ENCODE measurements at places on chromosomes 2 and 18.

- no peak for DNase-seq
Measured at GRCh38 chr2:128234613-128235012, 84.1 kb downstream of the HS6ST1 start.

- no peak for DNase-seq
Measured at GRCh38 chr2:215314896-215315295, 3.0 kb downstream of the ATIC start.

DNA sequence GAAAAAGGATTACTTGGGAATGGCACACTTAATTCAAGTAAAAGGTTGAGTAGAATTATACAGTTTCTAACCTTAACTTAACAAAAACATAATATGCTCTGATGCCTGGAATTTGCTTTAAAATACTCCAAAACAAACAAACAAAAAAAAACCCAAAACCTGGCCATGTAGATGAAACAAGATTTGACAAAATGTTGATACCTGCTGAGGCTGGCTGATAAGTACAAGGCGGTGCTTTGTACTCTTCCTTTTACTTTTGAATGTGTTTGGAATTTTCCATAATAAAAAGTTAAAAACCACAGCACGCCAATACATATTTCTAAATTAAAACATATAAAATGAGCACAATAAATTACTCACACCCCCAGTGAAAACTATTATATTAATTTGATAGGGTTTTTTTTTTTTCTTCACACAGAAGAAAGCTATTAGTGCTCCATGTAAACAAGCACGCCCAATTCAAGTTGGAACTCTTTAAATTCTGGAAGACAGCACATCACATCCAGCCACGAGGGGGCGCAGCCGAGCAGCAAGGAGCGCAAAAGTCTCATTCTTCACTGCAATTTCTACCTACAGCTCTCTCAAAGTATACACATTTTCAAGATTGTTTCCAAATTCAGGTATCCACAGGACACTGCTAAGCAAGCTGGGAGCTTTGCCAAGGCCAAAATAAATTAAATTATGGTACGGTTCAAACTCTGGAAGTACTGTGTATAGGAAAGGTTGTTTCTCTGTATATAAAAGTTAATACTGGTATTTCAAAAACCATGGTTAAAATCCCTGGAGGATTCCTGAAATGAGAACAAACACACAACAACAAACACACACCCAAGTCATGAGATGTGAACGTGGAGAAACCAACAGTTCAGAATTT, 7.5 kb downstream of the SERTAD2 start:
- DNase-seq: peak; percentile 71

DNA sequence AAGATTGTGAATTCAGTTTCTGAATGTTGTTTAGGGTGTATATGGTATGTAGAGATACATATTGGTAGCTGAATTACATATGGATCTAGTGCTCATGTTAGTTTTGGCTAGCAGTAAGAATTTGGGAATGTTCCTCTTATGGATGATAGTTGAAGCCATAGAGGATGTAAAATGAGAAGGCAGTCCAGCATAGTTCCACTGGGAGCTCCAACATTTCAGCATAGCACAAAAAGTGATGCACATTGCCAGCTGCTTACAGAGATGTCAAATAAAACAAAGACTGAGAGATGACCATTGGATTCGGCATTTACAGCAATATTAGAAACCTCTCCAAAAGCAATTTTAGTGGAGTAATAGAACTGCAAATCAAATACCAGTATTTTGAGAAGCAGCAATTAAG, 77.4 kb downstream of the EML4 start:
- DNase-seq: no peak

DNA sequence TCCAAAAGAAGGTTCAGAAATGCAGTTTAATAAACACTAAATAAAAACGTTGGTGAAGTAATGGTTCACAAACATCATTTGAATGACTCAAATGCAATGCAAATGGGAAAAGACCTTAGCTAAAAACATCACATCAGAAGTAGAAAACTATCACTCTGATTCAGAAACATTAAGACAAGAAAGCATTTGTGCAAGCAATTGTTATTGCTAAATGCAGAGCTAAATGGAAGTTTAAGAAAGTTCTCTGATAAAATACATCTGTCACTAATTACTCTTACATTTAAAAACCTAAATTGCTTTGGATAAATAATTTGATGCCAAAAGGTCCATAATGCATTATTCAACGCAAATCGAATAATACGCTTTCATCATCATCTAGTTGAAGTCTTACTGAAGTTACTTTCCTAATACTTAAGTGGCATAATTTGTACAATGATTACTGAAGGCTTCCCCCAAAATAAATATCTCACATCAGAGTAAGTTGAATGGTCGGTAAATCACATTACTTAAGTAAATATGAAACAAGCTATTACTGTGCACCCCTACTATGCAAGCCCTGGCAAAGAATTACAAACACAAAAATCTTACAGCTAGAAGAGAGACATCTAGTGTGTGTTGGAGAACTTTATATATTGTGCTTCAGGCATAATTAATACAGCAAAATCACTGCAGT, 105.7 kb upstream of the KCTD1 start:
- DNase-seq: no peak

DNA sequence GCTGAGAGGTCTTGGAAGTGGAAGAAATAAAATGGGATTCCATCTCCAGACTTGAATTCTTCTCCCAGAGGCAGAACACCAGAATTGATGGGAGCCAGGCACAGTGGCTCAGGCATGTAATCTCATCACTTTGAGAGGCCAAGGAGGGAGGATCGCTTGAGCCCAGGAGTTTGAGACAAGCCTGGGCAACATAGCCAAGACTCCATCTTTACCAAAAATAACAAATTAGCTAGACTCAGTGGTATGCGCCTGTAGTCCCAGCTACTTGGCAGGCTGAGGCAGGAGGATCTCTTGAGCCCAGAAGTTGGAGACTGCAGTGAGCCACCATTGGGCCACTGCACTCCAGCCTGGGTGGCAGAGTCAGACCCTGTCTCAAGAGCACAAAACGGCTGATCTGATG, 144.3 kb downstream of the C1D start:
- DNase-seq: no peak

- DNase-seq: no peak
Measured at GRCh38 chr18:23964282-23965238, 50.0 kb upstream of the TTC39C start.

DNA sequence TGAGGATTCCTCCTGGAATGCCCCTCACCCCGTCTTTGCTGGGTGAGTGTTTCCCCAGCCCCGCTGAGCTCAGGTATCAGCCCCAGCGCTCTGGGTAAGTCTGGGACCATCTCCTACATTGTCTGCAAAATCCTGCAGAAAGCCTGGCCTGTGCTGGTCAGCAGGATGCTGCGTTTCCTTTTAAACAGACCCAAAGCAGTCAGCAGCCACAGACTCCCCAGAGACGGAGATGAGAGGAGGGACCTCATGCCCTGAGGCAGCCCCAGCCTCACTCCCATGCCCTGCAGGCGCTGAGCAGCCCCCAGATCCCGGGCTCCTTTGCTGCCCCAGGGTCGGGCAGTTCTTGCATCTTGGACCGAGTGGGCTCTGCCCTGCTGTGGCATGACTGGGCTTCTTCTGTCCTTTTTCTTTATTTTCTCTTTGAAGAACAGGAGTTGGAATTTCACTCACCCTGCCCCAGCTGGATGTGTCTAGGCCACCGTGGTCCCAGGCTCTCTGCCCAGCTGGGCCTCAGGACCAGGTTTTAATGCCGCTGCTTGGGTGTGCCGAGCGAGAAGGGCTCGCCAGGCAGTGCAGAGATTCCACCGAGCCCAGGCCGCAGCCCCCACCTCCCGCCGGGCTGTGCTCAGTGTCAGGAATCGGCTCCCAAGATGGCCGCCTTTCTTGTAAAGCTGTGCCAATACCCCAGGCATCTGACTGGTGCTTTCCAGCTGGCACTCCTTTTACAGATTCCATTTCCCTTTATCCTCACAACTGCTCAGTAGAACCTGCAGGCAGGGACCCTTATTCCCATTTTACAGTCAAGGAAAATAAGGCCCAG, 43.6 kb downstream of the ODC1 start:
- no peak for DNase-seq

DNA sequence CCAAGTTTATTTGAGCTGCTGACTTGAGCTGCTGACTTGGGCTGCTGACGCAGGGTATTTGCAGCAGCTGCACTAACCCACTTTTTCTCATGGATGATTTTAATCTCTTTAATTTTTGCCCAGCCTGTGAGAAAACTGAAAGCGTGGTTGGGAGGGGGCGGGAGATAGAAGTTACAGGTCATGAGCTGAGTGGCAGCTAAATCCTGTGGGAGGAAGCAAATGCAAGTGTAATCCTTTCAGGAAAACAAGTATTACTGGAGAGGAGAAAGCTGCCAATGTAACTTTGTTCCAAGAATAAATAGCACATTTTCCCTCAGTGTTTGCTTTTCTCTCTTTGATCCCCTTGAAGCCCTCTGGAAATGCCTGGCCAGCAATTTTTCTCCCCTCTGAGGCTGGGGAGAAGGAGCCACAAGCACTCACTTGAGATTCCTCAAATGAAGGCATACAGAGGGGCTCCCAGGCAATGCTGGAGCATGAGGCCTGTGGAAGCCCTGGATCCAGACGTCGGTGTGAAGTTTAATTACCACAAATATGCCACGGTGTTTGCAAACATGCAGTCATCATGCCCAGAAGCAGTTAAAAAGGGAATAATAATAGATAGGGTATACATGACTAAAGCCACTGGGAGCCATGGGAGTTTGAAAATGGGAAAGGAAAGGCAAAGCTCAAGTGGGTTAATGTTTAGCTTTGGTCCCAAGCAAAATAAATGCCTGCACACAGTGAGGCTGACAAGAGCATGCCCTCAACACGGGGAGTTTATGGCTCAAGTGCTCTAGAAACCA, 10.4 kb upstream of the EVA1A start:
- peak; percentile 44 for DNase-seq

- DNase-seq: no peak
Measured at GRCh38 chr18:22987547-22988189, 54.5 kb downstream of the RBBP8 start.

- DNase-seq: no peak
Measured at GRCh38 chr2:23791030-23791429, 135.9 kb downstream of the ATAD2B start.

DNA sequence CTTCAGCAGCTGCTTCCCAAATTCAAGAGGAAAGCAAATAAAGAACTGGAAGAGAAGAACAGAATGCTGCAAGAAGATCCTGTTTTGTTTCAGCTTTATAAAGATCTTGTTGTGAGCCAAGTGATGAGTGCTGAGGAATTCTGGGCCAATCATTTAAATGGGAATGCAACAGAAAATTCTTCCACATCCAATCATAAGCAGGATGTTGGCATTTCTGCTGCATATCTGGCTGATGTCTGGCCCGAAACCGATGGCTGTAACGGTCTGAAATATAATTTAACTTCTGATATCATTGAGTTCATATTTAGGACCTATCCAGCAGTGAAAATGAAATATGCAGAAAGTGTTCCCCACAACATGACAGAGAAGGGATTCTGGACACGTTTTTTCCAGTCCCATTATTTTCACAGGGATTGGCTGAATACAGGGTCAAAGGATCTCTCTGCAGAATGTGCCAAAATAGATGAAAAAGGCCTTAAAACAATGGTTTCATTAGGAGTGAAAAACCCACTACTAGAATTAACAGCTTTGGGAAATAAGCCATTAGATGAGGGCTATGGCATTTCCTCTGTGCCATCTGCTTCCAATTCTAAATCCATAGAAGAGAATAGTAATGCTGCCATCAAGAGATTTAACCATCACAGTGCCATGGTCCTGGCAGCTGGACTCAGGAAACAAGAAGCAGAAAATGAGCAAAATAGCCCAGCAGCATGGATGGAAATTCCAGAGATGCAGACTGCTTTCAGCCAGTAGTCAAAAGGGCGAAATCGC, 175.6 kb downstream of the MC4R start:
- no peak for DNase-seq

DNA sequence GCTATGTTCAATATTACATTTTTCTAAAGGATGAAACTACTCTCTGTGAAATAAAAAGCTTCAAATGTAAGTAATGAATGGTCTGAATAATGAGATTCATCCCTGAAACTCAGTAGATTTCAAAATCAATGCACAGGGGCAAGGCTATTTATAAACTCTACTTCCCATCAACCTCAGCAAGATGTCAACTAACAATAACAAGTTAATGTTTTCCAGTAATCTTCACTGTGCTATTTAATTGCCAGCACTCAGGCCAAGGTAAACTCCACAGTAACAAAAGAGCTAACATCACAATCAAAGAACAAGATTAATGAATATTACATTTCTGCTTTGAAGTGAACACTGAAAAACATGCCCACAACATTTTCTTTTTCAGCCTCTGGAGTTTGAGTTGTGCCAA, 144.3 kb upstream of the ZFP36L2 start:
- peak; percentile 28 for DNase-seq

DNA sequence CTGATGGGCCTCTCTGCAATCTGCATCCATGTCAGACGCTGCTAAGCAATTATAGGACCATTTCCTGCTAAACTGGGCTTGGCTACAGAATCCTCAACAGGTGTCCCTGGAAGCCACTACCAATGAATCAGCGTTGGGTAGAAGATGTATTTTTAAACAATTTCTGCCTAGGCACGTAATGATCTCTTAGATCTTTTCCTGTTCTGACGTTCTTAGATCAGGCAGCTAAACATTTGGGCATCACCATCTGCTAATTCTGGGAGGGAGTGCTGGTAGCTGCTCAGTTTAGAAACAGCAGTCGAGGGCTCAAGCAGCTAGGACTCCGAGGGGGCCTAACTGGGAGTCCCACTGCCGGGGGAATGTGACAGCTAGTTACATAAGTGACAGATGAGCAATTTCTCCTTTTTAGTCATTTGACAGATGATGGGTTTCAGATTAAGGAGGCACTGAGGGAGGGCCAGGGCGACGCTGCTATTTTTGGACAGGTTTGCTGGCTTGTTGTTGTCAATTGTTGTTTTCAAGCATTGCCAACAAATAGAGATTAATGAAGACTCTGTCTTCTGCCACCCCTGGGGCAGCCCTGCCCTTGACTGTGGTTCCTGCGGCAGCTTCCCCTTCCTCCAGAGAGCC, 92.7 kb downstream of the MRO start:
- no peak for DNase-seq

DNA sequence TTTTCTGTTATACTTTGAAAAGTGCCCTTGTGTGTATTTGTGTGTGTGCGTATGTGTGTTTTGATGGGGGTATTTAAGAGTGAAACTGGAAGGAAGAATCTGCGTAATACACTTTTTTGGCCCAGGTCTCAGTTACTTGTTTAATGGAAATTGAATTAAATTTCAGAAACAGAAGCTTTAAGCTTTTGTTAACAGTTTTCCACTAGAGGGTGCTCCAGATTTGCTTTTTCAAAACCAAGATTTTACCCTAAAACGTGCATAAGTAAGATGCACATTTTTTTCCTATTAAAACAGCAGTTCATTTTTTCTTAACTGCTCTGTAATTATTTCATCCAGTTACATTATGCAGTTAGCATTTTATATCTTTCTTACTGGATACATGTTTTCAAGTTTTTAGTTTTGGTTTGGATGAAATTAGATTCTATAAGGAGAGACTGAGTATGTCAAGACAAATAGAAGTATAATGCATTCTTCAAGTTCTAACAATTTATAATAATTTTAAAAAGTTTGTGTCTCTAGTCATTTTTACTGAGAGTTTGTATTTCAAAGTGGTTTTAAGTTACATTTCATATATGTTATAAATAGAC, 97.2 kb downstream of the PIK3C3 start:
- no peak for DNase-seq

GRCh38 chr2:216117561-216118340, 8.6 kb downstream of the XRCC5 start:
- no peak for DNase-seq
